ENCODE measurements at places on chromosomes 5 and 9. TPM values are rescaled to one million over a fixed set of nuclear protein-coding genes. Genes with fewer than 3 reads are reported as not detected.
A peak's percentile ranks its signal among the peaks of the same experiment; 100 is the strongest.

DNA sequence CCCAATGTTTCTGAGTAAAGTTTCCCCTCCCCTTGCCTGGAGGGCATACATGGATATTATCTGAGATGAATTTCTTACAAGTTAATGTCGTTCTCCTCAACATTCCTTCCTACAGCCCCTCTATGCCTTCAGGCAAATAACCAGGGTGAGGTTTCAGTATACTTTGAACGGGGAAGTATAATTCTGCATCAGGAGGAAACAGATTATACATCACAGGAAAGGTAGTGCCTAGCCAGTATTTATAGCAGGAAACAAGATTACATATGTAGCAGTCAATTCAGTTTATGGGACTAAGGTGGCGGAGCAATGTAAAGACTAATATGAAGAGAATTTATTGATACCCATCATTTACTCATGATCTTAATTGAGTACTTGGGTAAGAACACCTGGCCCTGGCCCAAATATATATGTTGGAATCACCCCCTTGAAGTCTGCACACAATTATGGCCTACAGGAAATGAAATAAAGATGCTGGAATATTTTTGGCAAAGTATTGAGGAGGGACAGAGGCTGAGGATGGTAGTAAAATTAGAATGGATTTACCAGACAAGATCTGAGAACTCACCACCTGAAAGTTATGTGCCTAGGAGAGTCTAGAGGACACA, 661.1 kb downstream of the PTPRD start:
- no peak overlapping the region for H3K4me3 ChIP-seq
- no peak overlapping the region for H3K27ac ChIP-seq
- DNase-seq: no peak
- no peaks in the 10 kb centered on the region for H3K4me1 ChIP-seq
- no peaks in the 10 kb centered on the region for H3K27me3 ChIP-seq

SOWAHA gene
- polyA plus RNA-seq: 0.06 TPM

DNA sequence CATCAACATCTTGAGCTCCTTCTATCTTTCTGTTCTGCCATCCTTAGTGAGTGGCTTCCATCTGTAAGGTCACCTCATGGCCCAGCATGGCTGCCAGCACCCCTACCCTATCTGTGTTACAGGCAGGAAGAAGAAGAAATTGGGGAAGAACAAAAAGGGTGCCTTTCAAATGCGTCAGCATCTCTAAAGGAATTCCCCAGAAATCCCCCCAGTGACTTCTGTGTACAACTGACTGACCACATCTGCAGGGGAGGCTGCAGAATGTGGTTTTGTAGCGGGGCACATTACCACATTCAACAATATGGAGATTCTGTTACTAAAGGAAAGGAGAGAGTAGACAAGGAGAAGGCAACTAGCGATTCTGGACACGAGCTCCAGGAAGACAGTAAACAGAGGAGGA, 40.1 kb downstream of the ALG2 start:
- H3K36me3 ChIP-seq: no peaks in the 10 kb centered on the region
- H3K27me3 ChIP-seq: no peaks in the 10 kb centered on the region
- no peak for DNase-seq

DNA sequence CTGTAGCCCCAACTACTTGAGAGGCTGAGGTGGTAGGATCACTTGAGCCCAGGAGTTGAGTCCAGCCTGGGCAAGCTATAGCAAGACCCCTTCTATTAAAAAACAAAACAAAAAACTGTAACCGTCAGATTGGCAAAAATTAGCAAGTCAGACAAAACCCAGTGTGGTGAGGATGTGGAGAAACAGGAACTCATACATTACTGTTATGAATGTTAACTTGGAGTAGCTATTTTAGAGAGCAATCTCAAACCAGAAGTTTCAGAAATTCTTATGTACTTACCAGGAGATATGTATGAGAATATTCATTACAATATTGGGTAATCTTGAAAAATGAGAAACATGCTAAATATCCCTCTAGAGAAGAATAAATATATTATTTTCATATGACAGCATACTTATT, 120.3 kb downstream of the INVS start:
- no peak overlapping the region for H3K4me3 ChIP-seq
- no peaks in the 10 kb centered on the region for H3K36me3 ChIP-seq
- no peaks in the 10 kb centered on the region for H3K4me1 ChIP-seq
- DNase-seq: no peak
- no peak overlapping the region for H3K27ac ChIP-seq

TRIP13 gene
- polyA plus RNA-seq: not detected

DNA sequence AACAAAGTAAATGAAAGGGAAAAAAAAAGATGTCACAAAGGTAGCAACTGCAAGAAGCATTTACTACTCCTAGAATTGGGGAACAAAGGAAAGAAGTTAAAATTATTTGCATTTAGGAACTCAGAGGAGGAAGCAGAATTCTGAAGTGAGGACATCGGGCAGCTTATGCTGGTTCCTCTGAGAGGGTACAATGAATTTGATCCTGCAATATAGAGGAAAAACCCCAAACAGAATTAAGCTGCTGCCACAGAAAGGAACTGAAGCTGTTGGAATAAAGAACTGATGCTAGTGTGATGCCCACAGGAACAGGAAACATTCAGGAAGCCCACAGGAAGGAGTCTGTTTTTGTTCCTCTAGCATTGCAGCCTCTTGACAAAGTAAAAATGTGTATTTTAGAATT, 22.3 kb upstream of the TBCA start:
- no peaks in the 10 kb centered on the region for H3K27me3 ChIP-seq
- no peak overlapping the region for H3K27ac ChIP-seq

DNA sequence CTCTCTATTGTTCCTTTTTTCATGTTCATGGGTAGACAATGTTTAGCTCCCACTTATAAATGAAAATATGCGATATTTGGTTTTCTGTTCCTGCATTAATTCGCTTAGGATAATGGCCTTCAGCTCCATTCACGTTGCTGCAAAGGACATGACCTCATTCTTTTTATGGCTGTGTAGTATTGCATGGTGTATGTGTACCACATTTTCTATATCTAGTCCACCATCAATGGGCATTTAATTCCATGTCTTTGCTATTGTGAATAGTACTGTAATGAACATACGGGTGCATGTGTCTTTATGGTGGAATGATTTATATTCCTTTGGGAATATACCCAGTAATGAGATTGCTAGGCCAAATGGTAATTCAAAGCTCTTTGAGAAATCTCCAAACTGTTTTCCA, 392.0 kb downstream of the EFNA5 start:
- H3K4me3 ChIP-seq: no peak overlapping the region
- H3K36me3 ChIP-seq: no peaks in the 10 kb centered on the region
- H3K27ac ChIP-seq: no peak overlapping the region
- no peak for DNase-seq

DNA sequence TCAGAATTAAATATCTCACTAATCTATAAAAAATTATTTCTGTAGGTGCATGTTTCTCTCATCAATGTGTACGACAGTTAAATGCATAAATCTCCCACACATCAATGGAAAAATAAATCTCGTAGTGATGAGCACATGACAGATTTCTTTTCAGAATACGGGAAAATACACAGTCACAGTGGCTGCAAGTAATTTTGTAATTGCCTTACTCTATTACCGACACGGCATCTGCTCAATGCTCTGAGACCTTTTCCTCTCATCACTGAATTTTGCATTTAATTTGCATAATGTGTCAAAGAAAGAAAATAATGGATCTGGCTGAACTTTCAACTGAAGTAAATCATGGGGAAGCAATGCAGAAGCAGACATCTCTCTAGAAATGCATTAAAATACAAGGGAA, 37.2 kb downstream of the PDE4D start:
- no peaks in the 10 kb centered on the region for H3K4me1 ChIP-seq
- no peak for DNase-seq
- no peak overlapping the region for H3K4me3 ChIP-seq
- no peaks in the 10 kb centered on the region for H3K36me3 ChIP-seq

GRCh38 chr9:125529107-125529506, 177.9 kb downstream of the MAPKAP1 start:
- no peak overlapping the region for H3K4me3 ChIP-seq
- DNase-seq: no peak
- peaks cover 15% of the 10 kb centered on the region for H3K4me1 ChIP-seq
- H3K36me3 ChIP-seq: no peaks in the 10 kb centered on the region

DNA sequence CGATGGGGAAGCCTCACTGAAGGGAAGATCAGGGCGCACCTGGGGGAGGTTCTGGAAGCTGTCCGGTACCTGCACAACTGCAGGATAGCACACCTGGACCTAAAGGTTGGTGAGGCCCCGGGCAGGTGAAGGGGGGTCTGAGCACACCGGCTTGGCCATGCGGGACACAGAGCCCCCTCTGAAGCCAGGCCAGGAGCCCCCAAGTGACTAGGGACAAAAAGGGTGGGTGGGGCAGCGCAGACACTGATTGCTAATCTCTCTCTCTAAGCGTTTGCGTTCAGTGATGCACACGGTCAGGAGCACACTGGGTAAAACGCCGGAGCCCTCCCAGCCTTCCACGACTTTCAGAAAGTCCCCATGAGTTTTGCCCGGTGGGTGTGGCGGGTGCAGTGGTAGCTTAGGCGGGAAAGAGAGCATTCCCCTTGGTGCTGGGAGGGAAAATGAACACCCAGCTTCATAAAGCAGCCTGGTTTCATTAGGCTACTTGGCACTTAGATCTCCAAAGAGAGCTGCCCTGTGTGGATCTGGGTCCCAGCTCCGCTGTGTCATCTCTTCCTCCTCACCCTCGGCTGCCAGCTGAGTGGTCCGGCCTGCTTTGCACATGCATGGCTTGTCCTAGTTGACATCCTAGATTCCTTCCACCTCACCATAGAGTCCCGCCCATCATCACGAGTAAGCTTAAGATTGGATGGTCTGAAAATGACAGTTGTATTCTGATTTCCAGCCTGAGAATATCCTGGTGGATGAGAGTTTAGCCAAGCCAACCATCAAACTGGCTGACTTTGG, 74.2 kb upstream of the OTULINL start:
- no peaks in the 10 kb centered on the region for H3K36me3 ChIP-seq
- no peak overlapping the region for H3K27ac ChIP-seq
- no peak for DNase-seq
- H3K4me1 ChIP-seq: no peaks in the 10 kb centered on the region
- no peaks in the 10 kb centered on the region for H3K27me3 ChIP-seq

CCNB1 gene
- polyA plus RNA-seq: 3.6 TPM

- no peaks in the 10 kb centered on the region for H3K27me3 ChIP-seq
- H3K36me3 ChIP-seq: no peaks in the 10 kb centered on the region
- no peak for DNase-seq
- no peaks in the 10 kb centered on the region for H3K4me1 ChIP-seq
- no peak overlapping the region for H3K27ac ChIP-seq
Observed at GRCh38 chr5:56306433-56307150, 73.5 kb upstream of the ANKRD55 start.

DNA sequence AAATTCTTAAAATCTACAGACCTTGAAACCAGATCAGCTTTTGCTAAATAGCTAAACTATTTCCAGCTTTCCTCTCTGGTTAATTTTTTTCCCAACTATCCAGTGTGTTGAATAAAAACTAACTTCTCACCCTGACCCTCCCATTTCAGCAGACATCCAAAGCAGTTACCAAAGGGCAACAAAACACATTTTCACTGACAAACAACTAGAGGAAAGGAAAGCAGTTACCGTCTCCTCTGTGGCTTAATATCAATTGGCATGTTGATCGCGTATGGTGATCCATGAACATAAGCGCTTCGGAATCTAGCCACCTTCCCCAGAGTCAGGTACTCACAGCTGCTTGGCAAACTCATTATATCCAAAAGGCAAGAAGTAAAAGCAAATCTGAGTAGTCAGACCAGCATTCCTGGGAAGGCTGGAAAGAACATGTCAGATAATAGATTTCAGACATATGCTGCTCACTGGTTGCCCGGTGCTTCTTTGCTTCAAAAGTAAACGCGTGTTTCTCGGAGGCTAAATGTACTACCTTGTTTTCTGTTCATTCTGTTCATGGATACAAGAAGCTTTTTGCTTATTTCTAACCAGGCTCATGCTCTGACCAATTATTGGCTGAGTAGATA, 463.4 kb downstream of the PDE4D start:
- H3K4me3 ChIP-seq: no peak overlapping the region
- no peaks in the 10 kb centered on the region for H3K4me1 ChIP-seq
- no peaks in the 10 kb centered on the region for H3K36me3 ChIP-seq
- no peak overlapping the region for H3K27ac ChIP-seq

DNA sequence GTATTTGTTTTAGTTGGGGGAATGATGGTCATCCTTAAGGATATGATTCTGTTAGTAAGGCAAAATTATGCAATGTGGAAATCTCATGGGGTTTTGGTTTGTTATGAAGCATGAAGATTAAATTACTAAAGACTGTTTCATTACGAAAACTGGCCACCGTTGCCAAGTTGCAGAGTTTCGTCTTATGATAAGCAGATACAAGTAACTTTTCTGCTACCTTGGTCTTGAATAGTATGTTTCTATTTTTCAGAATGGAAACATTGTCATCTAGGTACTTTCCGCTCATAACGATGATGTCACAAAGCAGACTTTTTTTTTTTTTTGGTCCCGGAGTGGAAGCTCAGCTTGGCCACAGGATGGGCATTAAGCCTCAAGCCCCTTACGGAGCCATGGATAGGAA, 4.2 kb downstream of the CCNI2 start:
- H3K4me3 ChIP-seq: no peak overlapping the region
- no peaks in the 10 kb centered on the region for H3K36me3 ChIP-seq
- H3K27me3 ChIP-seq: no peaks in the 10 kb centered on the region
- peak; percentile 31 for DNase-seq

DNA sequence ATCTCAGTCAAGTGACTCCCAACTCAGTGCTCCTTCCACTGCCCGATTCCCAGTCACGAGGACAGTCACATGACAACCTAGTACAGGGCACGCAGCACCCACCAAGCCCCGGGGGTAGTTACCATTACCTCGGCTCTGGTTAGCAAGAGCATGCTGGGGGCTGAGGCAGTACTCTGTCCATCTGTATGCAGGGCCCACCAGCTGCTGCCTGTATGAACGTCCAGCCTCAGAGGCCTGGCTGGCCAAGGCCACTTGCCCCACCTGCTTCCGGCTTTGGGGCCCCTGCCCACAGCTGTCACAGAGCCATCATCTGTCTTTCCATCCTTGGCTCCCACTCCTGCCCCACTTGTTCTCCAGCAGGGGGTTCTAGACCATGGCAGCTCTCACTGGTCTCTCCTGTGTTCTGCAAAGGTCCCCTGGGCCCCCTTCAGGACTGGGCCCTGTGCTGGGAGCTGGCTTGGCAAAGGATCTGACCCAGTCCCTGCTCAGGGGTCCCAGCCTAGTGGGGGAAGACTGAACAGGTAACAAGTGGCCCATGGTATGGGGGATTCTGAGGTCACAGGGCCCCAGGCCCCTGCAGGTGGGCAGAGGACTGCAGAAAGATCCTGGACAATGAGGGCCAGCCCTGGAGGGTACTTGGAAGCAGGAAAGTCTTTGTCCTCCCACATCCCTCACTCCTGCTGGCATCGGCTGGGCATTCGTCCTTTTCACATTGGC, 3.3 kb downstream of the RPL35 start:
- peaks cover 45% of the 10 kb centered on the region for H3K36me3 ChIP-seq
- H3K27ac ChIP-seq: no peak overlapping the region
- no peak for DNase-seq
- H3K27me3 ChIP-seq: no peaks in the 10 kb centered on the region

IFNA2 gene
- polyA plus RNA-seq: not detected

- peak overlapping the region; percentile 27 for H3K27ac ChIP-seq
- H3K4me3 ChIP-seq: peak overlapping the region; percentile 28
- H3K27me3 ChIP-seq: no peaks in the 10 kb centered on the region
Observed at GRCh38 chr5:140345919-140346347, 470 bp downstream of the HBEGF start.
